Stimulated activated CD4-positive, alpha-beta T cell treated with anti-CD3 and anti-CD28 coated beads, Interleukin-1b, Interleukin-23, amount 100 ng/mL, for 4 hours (primary cell): ENCODE measurements at places on chromosomes 1 and 21.

DNA sequence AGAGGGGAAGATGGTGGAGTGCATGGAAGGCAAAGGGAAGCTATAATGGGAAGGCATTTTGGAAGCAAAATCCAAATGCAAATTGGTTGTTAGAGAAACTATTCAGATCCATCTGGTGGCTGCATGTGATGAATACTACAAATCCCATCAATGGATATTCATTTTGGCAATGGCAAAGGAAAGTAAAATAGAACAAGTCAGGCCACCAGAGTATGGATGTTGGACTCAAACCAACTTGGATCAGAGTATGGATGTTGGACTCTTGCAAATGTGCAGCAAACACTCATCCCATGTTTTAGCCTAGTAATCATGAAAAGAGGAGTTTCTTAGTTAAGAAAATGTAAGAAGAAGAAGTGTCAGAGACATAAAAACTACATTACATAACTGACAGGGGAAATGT is 289.6 kb upstream of the DAB1 start:
- no peak for DNase-seq

GRCh38 chr1:73711089-73711488 is 486.9 kb downstream of the LRRIQ3 start:
- no peak for DNase-seq

- no peak for DNase-seq
These were observed 162.5 kb upstream of the SGIP1 start for GRCh38 chr1:66371233-66372005.

DNA sequence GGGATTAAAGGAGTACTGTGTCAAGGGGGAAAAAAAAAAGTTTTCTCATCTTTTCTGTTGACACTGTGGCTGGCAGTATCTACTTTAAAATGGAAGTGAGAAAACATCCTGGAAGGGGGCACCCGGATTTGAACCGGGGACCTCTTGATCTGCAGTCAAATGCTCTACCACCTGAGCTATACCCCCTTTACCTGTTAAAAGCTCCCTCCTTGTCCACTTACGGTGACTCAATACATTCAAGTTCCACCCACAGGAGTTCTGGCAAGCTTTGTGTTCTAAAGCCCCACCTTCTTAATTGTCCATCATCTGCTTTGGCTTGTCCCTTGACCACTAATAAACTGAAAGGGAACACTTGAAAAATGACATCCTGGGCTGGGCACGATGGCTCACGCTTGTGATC is 68.2 kb downstream of the FNBP1L start:
- DNase-seq = no peak

- no peak for DNase-seq
These were observed 72.3 kb downstream of the TNFSF4 start for GRCh38 chr1:173134800-173135199.

- no peak for DNase-seq
These were observed at the start of gene ZBTB7B for GRCh38 chr1:155002464-155003226. Gene ZBTB7B, plus strand, starts transcription at chr1:155002802. Its CDS starts 11,859 bp downstream, at chr1:155014661.

GRCh38 chr1:178723546-178723945 is 1.5 kb upstream of the RALGPS2 start:
- no peak for DNase-seq

DNA sequence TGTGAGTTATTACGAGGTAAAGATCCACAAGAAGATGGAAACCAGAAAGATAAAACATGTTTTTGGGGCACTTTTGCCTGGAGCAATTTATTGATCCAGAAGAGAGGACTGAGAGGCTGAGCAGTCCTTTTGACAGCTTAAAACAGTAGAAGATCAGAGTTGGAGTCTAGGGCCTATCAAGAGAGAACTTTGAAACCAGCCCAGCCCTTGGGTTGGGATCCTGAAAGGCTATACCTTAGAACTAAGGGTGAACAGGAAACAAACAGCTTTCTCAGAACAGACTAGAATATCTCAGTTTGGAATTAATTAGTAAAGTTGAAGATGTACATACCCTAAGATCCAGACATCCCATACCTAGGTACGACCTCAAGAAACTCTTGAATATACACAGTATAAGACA is 89.6 kb downstream of the ZZZ3 start:
- DNase-seq = no peak

- DNase-seq = no peak
These were observed 3.6 kb upstream of the DPH5 start for GRCh38 chr1:101029184-101029583.

DNA sequence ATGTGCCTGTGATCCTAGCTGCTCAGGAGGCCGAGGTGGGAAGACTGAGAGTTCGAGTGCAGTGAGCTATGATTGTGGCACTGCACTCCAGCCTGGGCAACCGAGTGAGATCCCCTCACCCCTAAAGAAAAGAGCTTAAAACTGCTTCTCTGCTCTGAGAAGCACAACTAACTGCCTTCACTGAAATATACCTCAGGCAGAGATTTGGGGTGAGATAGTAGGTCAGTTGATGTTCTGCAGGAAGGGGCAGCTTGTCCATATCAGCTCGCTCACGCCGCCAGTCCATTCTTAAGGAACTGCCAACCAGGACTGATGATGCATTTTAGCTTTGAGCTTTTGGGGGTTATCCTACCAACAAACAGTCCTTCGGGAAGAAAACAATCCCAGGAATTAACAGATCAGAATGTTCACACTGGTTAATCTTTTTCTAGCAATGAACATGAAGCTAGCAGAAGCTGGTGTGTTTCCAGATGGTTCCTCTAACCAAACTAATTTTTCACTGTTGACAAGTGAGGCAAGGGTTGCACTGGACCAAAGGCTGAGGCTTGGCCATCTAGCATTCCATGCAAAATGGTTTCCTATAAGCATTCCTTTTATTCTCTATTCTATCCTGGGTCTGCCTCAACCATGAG is 31.6 kb downstream of the LHX4 start:
- no peak for DNase-seq

GRCh38 chr1:105243969-105244368 is 1494.3 kb downstream of the AMY1C start:
- no peak for DNase-seq

- no peak for DNase-seq
These were observed 24.3 kb upstream of the TMEM39B start for GRCh38 chr1:32048440-32048839.
